ENCODE measurements at places on chromosomes 2 and 18. TPM values are rescaled to one million over a fixed set of nuclear protein-coding genes. Genes with fewer than 3 reads are reported as not detected.

FIGN gene
- 8.9 TPM for total RNA-seq

IL1RL2 gene
- not detected for total RNA-seq

TLX2 gene
- not detected for total RNA-seq

VWC2L gene
- not detected for total RNA-seq

ARHGAP25 gene
- 4.2 TPM for total RNA-seq

PLCL1 gene
- total RNA-seq: 32.0 TPM

SLC11A1 gene
- 22.1 TPM for total RNA-seq

ELOA2 gene
- not detected for total RNA-seq

GRCh38 chr2:156476850-156477206 lies 40.6 kb downstream of the GPD2 start:
- peaks cover under 1% of the 10 kb centered on the region for H3K4me1 ChIP-seq
- no peaks in the 10 kb centered on the region for H3K27me3 ChIP-seq
- H3K4me3 ChIP-seq: no peak overlapping the region
- no peak for DNase-seq
- no peak overlapping the region for H3K27ac ChIP-seq

DNA sequence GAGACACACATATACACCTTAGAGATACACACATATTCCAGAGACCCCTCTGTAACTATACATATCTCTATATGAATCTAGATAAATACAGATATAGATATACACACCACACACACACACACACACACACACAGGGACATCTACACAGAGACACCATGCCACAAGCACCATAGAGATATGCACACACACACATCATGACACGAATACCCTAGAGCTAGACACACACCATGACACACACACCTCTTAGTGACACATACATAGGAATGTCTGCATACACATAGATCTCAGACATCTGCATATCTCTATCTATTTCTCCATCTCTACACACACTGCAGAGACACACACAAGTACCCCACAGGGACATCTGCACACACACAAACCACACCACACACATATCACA lies 270.0 kb downstream of the CYRIA start:
- H3K27me3 ChIP-seq: no peaks in the 10 kb centered on the region
- H3K27ac ChIP-seq: no peak overlapping the region
- DNase-seq: no peak

DNA sequence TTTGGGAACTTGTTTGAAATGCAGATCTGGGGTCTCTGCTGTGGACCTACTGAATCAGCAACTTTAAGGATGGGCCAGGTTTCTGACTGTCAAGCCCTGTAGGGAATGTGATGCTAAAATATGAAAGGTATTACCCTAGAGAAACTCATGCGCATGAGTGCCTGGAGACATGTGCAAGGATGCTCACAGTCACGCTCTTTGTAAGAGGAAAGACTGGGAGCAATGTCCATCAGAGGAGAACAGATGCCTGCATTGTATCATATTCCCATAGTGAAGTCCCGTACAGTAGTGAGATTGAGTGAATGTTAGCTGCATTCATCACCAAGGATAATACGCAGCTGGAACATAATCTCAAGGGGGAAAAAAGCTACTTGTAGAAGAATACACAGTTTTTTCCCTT lies 14.1 kb downstream of the ZNF407 start:
- no peaks in the 10 kb centered on the region for H3K4me1 ChIP-seq
- no peaks in the 10 kb centered on the region for H3K27me3 ChIP-seq
- no peak for DNase-seq
- H3K27ac ChIP-seq: no peak overlapping the region
- H3K36me3 ChIP-seq: no peaks in the 10 kb centered on the region

GRCh38 chr2:8421658-8422449 lies 260.0 kb upstream of the ID2 start:
- DNase-seq: no peak
- H3K27ac ChIP-seq: no peak overlapping the region
- no peaks in the 10 kb centered on the region for H3K36me3 ChIP-seq
- no peak overlapping the region for H3K4me3 ChIP-seq
- H3K27me3 ChIP-seq: no peaks in the 10 kb centered on the region

DNA sequence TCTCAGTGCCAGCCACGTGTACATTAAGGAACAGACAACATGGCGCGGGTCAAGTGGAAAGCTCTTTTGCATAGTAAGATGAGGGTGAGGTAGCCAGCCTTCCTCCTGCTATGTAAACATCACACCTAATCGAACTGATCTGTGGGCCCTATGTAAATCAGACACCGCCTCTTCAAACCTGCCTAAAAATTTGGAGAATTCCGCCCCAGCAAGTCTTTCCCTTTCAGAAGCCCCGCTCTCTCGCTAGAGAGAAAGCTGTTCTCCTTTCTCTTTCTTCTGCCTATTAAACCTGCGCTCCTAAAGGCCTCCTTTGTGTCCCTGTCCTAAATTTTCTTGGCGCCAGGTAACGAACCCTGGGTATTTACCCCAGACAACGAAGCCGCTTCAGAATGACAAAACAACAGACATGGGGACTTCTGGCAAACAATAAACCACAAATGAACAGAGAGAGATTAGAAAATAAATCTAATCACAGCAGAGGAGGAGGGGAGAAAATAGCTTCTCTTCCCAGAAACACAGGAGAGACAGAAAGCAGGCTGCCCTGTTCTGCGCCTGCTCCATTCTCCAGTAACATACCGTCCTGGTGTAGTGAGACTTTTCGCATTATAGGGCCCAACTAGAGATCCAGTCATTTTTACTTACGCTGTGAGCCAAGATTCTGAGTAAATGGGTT lies 31.9 kb upstream of the CYP1B1 start:
- H3K36me3 ChIP-seq: no peaks in the 10 kb centered on the region
- H3K27ac ChIP-seq: no peak overlapping the region
- peaks cover 14% of the 10 kb centered on the region for H3K4me1 ChIP-seq
- H3K4me3 ChIP-seq: no peak overlapping the region

GRCh38 chr18:76922107-76922506 lies 99.8 kb downstream of the ZNF236 start:
- H3K4me3 ChIP-seq: no peak overlapping the region
- H3K27ac ChIP-seq: no peak overlapping the region
- peaks cover 41% of the 10 kb centered on the region for H3K36me3 ChIP-seq
- H3K27me3 ChIP-seq: no peaks in the 10 kb centered on the region
- no peaks in the 10 kb centered on the region for H3K4me1 ChIP-seq
- DNase-seq: no peak

DNA sequence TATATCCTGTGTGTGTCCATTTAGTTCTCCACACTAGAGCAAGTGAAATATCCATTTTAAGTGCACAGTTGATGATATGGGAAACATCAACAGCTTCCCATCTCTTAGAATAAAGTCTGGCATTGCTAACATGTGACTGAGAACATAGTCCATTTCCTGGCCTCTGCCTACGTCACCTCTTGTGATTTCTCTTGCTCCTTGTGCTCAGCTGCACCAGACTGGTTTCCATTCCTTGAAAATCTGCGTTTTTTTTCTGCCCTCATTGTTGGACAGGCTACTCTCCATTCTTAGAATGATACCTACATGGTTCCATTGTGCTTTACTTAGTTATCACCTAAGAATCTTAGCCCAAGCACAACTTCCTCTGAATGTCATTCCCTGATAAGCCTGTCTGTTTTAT lies 851.2 kb upstream of the ID2 start:
- no peak for DNase-seq
- peaks cover 4% of the 10 kb centered on the region for H3K4me1 ChIP-seq
- H3K4me3 ChIP-seq: no peak overlapping the region
- no peak overlapping the region for H3K27ac ChIP-seq

DNA sequence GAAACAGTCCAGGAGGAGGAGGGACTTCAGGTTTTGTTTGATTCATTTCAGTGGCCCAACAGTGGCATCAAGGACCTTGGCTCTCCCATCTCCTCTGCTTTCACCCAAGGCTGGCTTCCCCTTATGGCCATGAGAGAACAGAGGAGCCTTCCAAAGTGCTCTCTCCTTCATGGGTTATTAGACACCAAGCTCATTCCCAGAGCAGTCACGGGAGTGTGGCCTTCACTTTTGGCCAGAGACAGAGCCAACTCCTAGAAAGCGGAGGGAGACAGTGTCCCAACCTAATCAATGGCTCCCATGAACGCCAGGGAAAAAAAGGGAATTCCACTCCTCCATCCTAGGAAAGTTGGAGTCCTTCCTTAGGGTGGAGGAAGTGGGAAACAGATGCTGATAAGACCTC lies 871 bp upstream of the DUSP28 start:
- no peaks in the 10 kb centered on the region for H3K27me3 ChIP-seq
- peak; percentile 44 for DNase-seq
- H3K27ac ChIP-seq: no peak overlapping the region
- H3K4me1 ChIP-seq: no peaks in the 10 kb centered on the region
- no peak overlapping the region for H3K4me3 ChIP-seq

GRCh38 chr2:60353863-60354262 lies 199.6 kb downstream of the BCL11A start:
- no peak overlapping the region for H3K4me3 ChIP-seq
- H3K4me1 ChIP-seq: no peaks in the 10 kb centered on the region
- no peaks in the 10 kb centered on the region for H3K27me3 ChIP-seq
- DNase-seq: no peak
- H3K27ac ChIP-seq: no peak overlapping the region
- no peaks in the 10 kb centered on the region for H3K36me3 ChIP-seq

DNA sequence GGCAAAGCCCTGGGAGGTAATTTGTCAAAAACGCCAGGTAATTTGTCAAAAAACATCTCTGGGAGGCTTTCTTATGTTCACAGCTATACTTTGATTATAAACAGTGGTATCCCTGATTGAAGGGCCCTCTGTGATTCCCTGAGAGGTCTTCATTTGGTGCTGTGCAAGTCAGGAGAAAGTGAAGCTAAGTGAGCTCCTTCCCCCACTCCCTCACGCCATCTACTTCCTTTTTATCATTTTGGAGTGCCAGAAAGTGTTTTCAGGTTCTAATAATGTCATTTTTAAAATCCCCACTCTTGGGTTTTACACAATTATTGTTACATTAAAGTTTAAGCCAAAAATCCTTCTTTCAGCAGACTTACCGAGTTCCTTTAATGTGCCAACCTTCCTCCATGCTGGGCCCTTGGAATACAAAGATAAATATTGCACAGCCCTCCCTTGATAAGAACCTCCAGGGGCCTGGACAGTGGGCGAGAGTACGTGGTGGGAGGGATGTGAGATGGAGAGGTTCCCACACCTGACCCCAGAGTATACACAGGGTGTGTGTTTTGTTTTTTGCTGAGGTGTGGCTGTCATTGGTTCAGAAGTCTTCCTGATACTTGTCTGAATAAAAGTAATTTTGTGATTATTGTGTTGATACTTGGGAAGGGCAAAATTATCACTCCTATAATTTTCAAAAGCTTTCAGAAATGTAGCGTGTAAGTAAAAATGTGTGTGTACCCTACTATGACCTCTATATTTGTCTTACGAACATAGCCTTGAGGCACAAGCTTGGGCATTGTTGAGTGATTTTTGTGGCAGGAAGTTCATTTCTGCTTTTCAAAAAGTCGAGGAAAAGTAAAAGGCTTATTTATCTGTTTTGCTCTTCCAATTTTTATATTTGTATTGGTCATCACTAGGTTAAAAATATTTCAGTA lies 8.2 kb downstream of the MAPRE2 start:
- H3K27ac ChIP-seq: peak overlapping the region; percentile 69
- no peak overlapping the region for H3K4me3 ChIP-seq
- DNase-seq: no peak
- H3K27me3 ChIP-seq: no peaks in the 10 kb centered on the region
- H3K36me3 ChIP-seq: no peaks in the 10 kb centered on the region

- no peaks in the 10 kb centered on the region for H3K36me3 ChIP-seq
- H3K27ac ChIP-seq: peak overlapping the region; percentile 90
- DNase-seq: no peak
- H3K4me3 ChIP-seq: peak overlapping the region; percentile 75
These were observed 336 bp downstream of the THNSL2 start for GRCh38 chr2:88170472-88170892.

GRCh38 chr2:55843096-55843993 lies 80.2 kb downstream of the EFEMP1 start:
- no peak overlapping the region for H3K4me3 ChIP-seq
- DNase-seq: no peak
- H3K36me3 ChIP-seq: no peaks in the 10 kb centered on the region

DNA sequence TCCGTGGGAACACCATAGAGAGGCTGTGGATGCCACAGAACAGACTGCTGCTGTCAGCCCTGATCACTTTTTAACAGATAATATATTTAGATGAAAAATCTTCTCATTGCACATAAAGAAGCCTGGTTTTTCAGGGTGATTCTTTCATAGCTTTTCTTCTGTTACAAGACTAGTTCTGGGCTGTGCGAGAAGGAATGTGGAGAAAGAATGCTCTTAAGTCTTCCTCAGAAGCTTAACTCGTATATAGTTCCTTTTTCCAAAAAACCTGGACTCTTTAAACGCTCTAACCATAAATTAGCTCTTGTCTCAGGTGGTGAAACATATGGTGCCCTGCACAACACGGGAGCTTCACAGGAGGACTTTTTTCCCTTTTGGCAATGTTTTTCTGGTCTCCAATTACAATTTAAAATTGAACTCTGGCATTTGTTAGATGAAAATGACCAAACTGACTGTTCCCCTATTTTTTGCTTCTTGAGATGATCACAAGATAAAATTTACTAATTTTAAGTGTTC lies 125.9 kb upstream of the SMAD7 start:
- no peaks in the 10 kb centered on the region for H3K27me3 ChIP-seq
- H3K4me1 ChIP-seq: peaks cover 7% of the 10 kb centered on the region
- DNase-seq: no peak
- no peaks in the 10 kb centered on the region for H3K36me3 ChIP-seq
- H3K4me3 ChIP-seq: no peak overlapping the region
- no peak overlapping the region for H3K27ac ChIP-seq

GRCh38 chr2:219476652-219477151 lies 22.0 kb upstream of the GMPPA start:
- DNase-seq: no peak
- peaks cover 62% of the 10 kb centered on the region for H3K36me3 ChIP-seq
- H3K4me3 ChIP-seq: no peak overlapping the region
- H3K4me1 ChIP-seq: no peaks in the 10 kb centered on the region
- no peaks in the 10 kb centered on the region for H3K27me3 ChIP-seq
- peak overlapping the region; percentile 41 for H3K27ac ChIP-seq

- H3K4me1 ChIP-seq: no peaks in the 10 kb centered on the region
- no peak overlapping the region for H3K27ac ChIP-seq
- H3K27me3 ChIP-seq: no peaks in the 10 kb centered on the region
- no peak overlapping the region for H3K4me3 ChIP-seq
- no peak for DNase-seq
These were observed 157.7 kb upstream of the ZFP36L2 start for GRCh38 chr2:43384143-43384542.

Measured in right atrium auricular region (tissue), 2 donors.